Activated CD8-positive, alpha-beta memory T cell treated with anti-CD3 and anti-CD28 coated beads, Interleukin-2, amount 50 U/mL, for 48 hours (primary cell): ENCODE measurements at places on chromosomes 7 and 10.
A peak's percentile ranks its signal among the peaks of the same experiment; 100 is the strongest.

GRCh38 chr7:16129431-16130110, 291.8 kb downstream of the CRPPA start:
- no peak for DNase-seq

DNA sequence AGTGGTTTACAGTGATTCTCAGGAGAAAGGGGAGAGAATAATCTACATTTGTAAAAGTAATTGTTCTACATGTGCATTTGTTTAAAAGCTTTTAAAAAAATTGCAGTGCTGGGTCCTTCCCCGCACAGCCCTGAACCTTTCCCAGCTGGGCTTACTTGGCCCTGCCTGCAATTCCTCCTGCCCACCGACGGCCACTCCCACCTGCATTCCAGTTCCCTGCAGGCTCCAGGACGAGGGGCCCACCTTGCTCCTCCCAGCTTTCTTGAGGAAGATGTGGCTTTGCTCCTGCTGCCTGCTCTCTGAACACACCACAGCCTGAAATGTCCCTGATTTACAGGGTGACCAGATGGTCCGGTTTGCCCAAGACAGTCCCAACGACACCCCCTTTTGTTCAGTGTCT, 222.7 kb downstream of the PRPF18 start:
- DNase-seq = no peak

GRCh38 chr7:151186640-151187408, at the start of gene ASB10:
Gene ASB10, minus strand, starts transcription at chr7:151187250. Its CDS starts 120 bp downstream, at chr7:151187130.
- DNase-seq = no peak

DNA sequence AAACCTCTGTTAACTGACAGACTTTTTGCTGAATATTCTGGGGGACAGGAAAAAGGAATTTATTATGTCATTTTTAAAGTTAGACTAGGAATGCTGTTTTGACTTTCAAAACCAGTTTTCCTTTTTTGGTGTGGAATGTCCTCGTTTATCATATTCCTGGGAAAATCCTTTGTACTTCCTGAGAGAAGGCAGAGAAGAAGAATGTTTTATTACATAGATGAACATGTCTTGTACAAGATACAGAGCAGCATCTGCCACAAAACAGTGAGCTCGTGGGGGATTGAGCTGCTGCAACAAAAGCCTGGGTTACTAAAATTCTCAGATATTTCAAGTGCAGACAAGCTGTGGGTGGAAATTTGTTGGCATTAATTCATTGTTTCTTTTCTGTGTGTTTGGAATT, 20.2 kb downstream of the MCU start:
- DNase-seq = no peak

DNA sequence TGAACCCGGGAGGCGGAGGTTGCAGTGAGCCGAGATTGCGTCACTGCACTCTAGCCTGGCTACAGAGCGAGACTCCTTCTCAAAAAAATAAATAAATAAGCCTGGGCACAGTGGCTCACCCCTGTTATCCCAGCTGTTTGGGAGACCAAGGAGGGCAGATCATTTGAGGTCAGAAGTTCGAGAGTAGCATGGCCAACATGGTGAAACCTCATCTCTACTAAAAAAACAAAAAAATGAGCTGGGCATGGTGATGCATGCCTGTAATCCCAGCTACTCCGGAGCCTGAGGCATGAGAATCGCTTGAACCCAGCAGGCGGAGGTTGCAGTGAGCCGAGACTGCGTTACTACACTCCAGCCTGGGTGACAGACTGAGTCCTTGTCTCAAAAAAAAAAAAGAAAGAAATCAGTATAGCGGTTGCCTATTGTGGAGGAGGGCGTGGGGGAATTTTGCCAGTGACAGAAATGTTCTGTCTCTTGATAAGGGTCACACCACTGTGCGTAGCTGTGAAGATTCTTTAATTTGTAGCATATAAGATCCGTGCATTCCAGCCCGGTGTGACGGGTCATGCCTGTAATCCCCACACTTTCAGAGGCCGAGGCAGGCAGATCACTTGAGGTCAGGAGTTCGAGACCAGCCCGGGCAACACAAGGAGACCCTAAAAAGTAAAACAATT, 17.9 kb upstream of the EIF3B start:
- no peak for DNase-seq

DNA sequence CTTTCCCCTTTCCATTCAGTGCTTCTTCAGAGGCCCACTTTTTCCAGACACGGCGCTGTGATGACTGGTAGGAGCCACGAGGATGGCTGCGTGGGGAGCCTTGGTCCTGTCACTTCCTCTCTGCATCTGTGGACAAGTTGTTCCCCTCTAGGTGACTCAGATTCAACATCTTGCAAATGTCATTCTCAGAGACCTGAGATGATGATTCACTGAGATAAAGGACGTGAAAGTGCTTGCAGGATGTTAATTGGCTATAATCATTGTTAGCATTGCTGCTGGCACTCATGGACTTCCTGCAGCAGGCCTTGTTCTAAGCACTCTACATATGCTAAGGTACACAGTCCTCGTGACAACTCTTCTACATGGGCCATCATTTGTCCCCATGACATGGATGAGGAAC, 489.8 kb upstream of the ZMIZ1 start:
- DNase-seq = peak; percentile 75

DNA sequence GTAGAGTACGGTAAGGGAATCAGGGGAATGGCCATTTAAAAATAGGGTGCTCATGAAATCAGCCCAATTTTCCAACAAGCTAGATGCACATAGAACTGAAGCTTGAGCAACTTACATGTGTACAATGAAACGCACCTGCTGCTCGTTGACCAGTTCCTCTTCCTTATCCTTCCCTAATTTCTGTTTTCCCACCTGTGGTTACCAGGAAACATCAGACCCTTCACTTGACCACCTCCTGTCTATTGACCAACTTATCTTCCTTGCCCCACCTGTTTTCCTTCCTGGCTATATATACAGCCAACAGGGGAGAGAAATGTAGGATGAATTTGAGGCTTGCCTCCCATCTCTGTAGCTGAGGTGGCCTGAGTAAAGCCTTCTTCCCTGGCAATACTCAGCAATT, 37.8 kb upstream of the RAPGEF5 start:
- no peak for DNase-seq

DNA sequence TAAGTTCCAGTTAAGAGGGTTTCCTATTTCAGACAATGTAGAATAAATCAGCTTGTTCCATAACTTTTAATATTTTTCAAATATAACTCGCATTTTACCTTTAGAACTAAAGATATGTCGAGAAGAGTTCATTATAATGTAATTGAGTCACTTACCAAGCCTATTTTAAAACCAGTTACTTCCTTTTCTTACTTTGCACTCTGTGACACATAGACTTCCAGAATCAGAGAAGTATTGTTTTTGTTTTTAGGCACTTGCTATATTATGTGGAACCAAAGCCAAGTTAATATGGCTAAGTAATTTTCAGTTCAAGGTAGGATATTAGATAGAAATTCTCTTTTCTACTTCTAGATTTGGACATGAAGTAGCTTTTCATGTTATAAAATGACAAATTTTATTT, 182.7 kb upstream of the PRPS1L1 start:
- DNase-seq = no peak

DNA sequence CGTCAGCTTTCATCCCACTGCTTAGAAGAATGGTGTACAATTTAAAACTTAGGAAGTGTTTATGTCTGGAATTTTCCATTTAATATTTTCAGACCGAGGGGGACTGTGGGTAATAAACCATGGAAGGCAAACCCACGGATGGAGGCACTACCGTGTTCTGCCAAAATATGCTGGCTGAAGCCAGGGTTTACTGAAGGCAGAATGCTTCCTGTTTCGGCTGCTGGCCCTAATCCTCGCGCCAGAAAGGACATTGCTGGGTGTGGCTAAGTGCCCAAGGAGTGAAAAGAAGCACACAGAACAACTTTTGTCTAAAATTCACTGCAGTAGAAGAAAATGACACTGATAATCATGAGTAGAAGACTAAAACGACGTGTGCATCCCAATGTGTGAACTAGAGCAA, 32.3 kb downstream of the PITRM1 start:
- no peak for DNase-seq

GRCh38 chr7:45898222-45898621, 9.9 kb downstream of the IGFBP1 start:
- DNase-seq = no peak

DNA sequence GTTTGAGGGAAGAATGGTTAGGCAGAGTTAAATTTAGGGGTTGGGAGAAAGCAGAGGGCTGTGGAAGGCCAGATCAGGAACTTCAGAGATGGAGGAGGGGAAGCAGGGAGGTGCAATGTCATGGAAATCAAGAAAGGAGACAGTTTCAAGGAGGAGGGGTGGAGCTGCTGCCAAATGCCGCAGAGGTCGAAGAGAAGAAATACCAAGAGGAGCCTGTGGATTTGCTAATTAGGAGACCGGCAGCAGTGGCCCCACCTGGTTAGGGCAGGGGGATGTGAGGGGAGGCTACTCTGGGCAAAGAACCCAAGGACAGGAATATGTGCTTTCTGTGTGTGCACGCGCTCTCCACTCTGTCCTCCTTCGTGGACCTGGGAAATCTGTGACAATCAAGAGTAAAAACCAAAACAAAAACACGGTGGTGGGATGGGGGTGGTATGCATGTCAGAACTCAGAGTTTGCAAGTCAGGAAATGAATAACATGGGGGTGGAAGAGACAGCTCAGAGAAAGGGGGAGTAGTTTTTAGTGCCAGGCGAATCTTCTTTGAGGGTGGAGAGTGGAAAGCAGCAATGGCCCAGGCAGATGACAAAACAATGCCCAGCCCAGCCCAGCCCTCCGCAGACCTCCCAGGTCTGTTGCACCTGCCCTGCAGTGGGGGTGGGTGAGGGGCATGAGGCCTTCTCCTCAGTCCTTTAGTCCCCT, 102.9 kb upstream of the PAX2 start:
- no peak for DNase-seq
